ENCODE measurements at places on chromosomes 3 and 15.
A peak's percentile ranks its signal among the peaks of the same experiment; 100 is the strongest.

- no peak for DNase-seq
Observed at GRCh38 chr3:177262396-177262795, 65.1 kb upstream of the TBL1XR1 start.

GRCh38 chr3:99970198-99970597, 144.1 kb downstream of the FILIP1L start:
- DNase-seq = no peak

DNA sequence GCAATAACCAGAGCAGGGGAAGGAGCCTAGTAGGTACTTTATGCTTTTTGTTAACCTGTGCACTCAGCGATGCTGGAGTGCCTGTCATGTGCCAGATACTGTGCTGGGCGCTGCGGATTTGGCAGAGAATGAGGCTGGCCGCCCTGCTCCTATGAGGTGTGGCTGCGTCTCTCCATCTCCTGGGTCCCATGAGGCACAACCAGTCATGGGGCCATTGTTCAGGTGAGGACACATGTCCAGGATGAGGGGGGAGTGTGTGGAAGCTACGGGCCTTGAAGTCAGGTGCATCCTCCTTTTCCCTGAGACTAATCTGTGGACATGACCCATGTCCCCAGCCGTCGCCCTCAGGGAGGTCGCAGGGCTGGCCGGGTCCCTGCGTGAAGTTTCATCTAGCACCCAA, 963 bp upstream of the TXNRD3 start:
- DNase-seq = no peak

DNA sequence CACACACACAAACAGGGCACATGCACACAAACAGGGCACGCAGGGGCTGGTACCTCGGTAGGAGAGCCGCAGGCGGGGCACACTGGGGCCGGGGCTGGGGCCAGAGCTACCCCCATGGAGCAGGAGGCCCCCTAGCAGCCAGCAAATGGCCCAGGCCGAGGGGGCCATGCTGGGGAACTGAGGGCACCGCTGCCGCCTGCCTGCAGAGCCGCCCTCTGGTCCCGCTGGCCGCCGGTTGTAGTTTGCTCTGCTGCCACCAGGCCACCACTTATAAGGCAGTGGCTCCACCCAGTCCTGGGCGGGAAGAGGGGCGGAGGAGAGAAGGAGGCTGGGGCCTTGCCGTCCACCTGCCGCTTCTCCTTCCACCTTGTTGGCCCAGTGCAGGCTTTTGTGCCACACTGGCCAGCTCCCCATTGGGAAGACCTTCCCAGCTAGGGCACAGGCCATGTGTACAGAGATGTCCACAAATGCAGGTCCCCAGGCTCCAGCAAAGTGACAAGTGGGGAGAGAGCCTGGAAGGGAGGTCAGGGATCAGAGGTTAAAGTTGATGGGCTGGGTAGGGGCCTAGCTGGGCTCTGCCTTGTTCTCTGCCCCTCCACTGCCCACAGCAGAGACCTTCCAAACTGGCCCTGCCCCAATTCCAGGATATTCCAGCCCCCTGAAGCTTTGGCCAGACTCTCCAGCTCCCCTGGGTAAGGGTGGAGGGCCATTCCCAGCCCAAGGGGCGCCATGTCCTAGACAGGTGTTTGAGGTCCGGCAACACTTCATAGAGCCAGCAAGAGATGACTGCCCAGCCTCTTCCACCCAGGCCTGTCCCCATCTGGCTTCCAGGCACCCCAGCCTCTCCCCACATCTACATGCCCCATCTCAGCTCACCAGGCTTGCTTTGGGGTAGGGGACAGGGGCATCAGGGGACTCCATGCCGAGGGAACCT, at the start of gene SEMA3G:
Gene SEMA3G, minus strand, starts transcription at position 244 of the 934 bp plus-strand sequence. Its CDS starts 76 bp downstream, at position 168.
- peak; percentile 65 for DNase-seq

GRCh38 chr3:71444028-71444860, 139.3 kb downstream of the FOXP1 start:
- DNase-seq = peak; percentile 80

DNA sequence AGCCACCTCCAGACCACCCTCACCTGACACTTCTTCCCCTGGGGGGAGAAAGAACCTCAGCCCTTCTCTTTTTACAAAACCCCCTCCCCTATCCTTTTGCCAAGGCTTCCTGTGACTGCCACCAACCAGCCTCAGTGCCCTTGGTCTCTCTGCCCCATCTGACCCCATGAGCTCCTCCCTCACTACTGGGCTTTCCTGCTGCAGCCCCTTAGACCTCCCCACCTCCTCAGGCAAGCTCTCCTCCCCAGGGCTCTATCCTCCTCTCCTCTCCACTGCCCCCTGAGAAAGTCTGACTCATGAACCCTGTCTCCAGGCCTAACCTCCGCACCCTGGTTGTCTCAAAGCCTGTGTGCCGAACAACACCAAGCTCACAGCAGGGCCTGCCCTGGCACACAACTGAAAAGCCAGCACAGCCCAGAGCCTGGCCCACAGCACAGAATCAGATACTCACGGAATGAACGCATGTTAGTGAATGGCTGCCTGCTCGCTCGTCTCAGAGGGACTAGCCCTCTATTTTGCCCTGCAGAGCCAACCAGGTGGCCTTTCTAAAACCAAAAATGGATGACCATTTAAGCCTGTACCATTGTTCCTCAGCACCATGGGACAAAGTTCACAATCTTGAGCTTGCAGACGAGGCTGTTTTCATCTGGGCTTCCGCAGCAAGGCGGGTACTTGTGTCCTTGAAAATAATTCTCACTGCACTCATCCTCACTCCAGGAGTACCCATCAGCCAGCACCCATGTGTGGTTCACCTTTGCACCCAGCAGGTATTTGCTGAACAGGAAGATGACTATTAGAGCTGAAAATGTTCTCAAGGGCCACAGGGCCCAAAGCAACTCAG, 1.7 kb downstream of the CHDH start:
- DNase-seq = no peak

DNA sequence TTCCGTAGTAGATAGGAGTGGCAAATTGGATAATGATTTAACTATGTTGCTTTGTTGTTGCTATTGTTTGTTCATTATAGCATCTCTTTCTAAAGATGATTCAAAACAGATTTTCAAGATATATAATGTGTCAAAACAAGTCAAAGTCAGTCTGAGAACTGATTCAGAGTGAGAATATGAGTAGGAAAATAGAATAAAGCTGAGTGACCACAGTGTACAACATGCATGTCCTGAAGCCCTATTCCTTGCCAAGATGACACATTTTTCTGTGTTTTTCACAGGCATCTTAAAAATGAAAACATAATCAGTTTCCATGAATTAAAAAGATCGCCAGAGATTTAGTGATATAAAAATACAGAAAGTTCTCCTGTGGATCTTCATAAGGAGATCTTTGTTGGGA, 57.0 kb upstream of the THRB start:
- no peak for DNase-seq

DNA sequence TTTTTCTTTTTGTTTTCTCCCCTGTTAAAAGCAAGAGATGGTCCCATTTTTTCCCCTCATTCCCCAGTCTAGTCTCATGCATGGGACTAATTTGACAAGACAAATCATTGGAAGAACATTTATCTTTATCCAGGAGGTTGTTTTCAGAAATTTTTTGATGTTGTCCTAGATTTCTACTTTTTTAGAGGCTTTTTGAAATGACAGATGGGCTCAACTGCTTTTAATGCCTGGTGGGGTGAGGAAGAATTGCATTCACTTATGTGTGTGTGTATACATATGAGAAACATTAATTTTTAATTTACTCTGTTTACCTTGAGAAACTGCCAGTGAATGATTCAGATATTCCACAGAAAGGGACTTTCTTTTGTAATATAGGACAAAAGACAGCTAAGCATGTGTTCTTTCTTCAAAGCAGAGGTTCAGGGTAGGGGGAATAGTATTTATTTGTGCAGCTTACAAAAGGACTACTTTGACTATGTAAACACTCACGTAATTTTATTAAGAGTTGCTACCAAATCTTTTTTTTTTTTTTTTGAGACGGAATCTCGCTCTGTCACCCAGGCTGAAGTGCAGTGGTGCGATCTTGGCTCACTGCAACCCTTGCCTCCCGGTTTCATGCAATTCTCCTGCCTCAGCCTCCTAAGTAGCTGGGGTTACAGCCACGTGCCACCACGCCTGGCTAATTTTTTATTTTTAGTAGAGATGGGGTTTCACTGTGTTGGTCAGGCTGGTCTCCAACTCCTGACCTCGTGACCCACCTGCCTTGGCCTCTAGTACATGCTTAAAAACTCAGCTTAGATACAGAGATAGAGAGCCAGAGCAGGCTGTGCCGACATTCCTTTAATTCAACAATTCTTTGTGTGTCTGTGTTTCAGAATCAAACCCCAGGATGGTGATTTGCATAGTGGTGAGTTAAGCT, 130.1 kb upstream of the RARB start:
- DNase-seq = no peak

GRCh38 chr15:101242160-101242998, 9.5 kb downstream of the CHSY1 start:
- peak; percentile 47 for DNase-seq

GRCh38 chr15:71937650-71938311, 127.4 kb downstream of the NR2E3 start:
- no peak for DNase-seq

- no peak for DNase-seq
Observed at GRCh38 chr15:38208206-38208605, 44.4 kb upstream of the SPRED1 start.

DNA sequence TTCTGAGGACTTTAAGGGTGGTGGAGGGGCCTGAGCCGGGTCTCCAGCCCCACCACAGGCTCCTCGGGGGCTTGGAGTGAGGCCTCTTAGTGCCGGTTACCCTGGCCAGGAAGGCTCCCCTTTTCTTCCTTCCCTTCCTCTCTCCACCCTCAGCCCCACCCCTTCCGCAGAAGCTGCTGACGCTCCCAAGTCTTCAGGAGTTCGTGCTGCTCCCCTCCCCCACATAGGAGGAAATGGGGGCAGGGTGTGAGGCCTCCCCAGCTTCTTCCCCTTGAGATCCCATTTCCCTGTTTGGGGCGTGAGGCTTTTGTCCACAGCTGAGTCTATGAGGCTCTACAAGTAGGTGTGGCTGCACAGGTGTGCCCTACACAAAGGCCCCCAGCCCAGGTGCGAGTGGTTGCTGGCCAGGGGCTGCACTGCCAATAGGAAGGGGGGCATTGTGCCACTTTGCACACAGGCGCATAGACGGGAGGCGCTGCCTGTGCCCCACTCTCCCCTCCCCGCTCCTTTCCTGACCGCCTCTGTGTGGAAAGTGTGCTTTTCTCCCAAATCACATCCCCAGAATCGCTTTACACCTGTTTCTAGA, 915 bp upstream of the CALML4 start:
- no peak for DNase-seq

DNA sequence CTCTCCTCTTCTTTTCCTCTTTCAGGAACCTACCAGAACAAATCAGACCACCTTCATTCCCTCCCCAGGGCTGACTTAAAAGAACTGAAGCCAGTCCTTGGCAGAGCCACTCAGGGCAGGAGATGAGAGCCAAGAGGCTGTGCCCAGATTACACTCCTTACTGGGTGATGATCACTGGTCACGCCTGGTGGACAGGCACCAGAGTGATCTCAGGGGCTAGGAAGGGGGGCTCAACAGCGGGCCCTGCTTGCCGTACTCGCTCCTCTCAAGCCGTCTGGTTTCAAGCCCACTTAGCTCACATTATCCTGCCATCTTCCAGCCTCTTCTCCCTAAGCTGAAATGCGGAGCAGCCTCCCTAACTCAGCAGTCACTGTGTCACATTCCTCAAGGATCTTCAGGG, 1.7 kb upstream of the FAH start:
- DNase-seq = no peak

DNA sequence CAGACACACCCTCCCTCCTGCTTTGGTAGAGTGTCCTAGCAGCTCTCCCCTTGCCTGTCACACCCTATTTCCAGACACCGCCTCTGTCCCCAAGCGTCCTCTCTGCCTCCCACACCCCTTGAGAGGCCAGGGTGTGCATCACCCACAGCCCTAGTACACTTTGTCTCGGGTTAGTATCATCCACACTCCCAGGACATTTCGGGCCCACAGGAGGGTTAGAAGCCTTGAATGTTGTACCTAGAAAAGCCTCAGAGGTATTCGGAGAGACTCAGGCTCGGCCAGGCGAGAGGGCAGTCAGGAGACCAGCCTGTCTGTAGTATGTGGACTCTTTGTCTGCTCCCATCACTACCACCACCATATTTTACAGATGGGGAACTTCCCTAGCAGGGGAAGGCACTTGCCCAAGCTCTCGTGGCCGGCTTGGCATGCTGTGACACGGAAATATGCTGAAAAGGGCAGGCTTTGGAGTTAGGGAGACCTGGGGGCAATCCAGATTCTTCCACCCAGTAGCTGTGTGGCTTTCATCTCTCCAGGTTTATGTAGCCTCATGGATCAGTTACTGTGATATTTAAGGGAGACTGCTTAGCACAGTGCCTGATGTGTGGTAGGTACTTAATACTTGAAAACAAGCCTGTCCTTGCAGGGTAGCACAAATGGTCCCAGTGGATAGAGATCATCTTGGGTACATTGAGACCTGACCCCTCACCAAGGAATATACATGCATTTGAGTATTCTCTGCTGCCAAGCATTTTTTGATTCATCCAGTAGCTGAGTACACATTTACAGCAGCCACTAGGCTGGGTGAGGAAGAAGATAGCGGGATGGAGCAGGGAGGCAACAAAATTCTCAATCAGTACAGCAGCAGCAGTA, 1.4 kb downstream of the TMEM43 start:
- DNase-seq = no peak

DNA sequence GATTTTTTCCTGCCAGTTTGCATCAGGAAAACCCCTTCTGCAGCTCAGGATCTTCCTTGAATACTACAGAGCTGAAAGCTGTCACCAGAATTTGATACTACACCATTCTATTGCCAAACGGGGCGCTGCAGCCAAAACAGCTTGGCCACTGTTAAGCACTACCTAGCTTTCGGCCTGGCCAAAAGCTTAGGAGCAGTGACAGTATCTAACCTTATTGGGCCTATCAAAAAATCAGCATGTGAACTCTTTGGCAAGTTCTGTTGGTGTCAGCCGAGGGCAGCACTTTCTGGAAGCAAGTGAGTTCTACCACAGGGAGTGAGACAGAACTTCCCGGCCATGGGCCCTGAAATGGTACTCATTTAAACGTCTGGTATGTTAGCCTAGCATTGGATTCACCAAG, 16.1 kb upstream of the GYG1 start:
- DNase-seq = no peak

- DNase-seq = no peak
Observed at GRCh38 chr3:157059661-157060060, 100.3 kb downstream of the CCNL1 start.

- no peak for DNase-seq
Observed at GRCh38 chr3:83843716-83844115, 1115.1 kb upstream of the CADM2 start.

GRCh38 chr3:151404316-151404715, 19.8 kb upstream of the P2RY12 start:
- DNase-seq = no peak

GRCh38 chr15:79657722-79658121, 225.6 kb downstream of the MINAR1 start:
- DNase-seq = no peak

GRCh38 chr3:150996731-150997130, 24.2 kb upstream of the CLRN1 start:
- no peak for DNase-seq

DNA sequence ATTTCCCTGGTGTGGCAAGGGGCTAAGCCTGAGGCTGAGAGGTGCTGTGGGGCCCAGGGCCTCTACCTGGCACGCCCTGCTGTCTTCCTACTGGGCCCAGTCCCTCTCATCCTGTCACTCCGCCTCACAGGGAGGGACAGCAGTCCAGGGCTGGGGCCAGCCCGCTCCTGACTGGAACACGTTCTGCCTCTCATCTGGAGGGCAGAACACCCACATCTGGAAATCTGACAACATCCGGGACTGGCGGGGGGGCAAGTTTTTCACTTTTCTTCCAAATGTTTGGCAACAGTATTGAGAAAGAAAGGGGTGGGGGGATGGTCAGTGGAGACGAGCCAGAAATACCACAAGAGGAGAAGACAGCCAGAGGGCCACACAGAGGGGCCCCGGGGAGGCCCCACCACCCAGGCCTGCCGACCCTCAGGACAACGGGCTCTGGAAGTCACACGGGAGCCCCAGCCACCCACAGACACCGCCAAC, 1.8 kb upstream of the MYL3 start:
- DNase-seq = no peak
